ENCODE measurements at places on chromosomes 3 and 15.

DNA sequence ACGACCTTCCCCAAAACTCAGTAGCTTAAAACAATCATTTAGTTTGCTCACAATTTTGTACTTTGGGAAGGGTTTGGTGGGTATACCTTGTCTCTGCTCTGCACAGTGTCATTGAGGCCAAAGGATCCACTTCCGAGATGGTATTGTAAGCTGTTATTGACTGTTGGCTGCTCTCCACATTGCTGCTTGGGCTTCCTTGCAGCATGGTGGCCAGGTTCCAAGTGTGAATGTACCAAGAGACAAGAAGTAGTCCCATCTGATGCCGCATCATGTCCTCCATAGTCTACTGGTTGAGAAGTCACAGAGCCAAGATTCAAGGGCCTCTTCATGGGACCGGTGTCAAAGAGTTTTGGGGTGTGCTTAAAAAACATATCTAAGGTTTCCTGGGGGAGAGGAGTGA, 268.5 kb downstream of the PLCL2 start:
- no peak for DNase-seq

DNA sequence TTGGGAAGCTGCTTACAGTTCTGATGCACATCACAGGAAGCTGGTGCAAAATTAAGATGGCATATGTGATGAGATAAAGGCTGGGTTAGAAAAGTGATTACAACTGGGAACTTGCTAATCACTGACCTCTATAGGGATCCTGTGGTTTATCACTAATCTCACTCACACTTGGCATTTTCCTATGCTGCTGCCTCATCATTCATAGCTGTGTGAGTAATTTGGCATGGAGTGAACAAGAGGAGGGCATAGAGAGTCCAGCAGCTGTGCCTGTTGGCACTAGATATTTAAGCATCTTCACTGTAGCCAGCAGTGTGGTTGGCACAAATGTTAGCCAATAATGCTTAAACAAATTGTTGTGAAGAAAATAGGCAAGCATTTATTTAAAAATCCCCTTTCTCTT, 217.7 kb upstream of the CGNL1 start:
- DNase-seq: no peak

GRCh38 chr3:147411815-147412241, 2.7 kb downstream of the ZIC1 start:
- DNase-seq: no peak

DNA sequence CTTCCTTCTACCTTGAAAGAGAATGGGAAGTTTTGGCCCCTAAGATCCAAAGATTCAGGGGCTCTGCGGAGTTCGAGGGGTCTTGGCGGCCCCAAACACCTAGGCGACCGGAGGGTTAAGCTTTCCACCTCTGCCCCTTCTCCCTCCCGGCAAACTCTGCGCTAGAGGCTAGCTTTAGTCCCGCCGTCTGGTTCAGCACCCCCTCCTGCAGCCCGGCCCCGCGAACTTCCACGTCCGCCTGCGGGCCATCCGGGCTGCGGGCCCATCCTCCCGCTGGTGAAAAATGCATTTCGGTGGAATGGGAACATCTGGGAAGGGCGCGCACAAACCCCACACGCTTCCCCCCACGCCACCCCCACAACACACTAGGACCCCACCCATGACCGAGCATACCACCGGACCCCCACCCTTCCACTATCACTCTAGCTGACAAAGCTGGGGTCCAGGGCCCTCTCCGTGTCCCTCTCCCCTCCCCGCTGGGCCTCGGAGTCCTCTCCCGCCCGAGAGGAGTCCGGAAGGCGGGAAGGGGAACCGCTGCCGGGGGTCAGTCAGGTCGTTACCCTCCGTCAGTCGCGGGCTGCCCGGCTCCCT, 1.0 kb downstream of the SHOX2 start:
- no peak for DNase-seq

GRCh38 chr3:88574146-88574545, 424.4 kb downstream of the C3orf38 start:
- no peak for DNase-seq

- DNase-seq: no peak
These were observed 87.2 kb downstream of the MB21D2 start for GRCh38 chr3:192830291-192831110.

DNA sequence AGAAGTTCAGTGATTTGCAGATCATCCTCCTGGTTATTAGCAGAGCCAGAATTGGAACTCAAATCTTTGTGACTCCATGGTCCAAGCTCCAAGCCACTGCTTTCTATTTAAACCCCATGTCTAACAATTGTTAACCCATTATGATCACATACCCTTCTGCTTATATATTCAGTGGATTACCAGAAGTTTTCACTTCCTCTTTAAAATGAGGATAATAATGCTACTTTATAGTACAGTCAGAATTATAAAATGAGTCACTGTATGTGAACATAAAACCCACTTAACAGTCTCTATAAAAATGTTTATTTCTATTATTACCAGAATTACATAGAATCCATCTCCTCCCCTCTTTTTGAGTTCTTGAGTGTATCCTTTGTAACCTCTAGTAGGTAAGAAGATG, 550.7 kb upstream of the DPPA4 start:
- no peak for DNase-seq

- DNase-seq: no peak
These were observed 137.2 kb upstream of the RAD18 start for GRCh38 chr3:9100513-9100894.

- no peak for DNase-seq
These were observed 5.8 kb upstream of the PLA2G4D start for GRCh38 chr15:42100021-42100800.

GRCh38 chr15:47885920-47886319, 168.6 kb downstream of the SEMA6D start:
- no peak for DNase-seq

DNA sequence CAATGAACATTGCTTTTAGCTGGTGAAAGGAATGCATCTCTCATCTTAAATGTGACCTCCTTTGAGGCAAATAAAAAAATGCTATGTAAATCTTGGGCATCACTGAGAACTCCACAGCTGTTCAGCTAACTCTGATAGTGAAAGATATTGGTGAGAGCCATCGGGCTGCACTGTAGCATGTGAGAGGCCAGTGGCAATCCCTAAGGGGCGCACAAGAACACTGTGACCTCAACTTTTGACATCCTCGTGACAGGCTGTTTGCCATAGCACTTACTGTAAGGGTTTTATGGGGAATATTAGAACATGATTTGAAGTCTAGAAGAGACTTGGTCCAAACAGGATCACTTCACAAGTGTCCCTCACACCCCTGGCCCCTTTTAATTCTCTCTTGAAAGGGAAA, 697.9 kb downstream of the MCTP2 start:
- DNase-seq: no peak

- no peak for DNase-seq
These were observed 22.6 kb downstream of the GUCA1C start for GRCh38 chr3:108931035-108931434.

DNA sequence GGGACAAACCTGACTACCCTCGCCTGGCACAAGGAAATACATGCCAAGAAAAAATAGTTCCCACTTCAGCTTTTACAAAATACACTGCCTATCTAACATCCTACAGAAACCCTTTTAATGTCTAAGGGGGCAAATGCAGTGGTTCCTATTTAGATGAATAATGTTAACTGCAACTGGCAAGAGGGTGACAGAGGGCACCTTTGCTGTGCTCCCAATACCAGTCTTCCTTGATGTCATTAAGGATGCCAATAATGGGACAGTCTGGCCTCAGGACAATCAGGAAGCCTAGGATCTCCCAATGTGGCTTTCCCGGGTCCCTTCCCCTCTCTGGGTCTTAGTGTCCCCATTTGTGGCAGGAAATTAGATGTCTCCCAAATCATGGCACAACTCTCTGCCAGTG, 13.9 kb downstream of the CSRNP1 start:
- no peak for DNase-seq

GRCh38 chr3:61637088-61638051, 76.0 kb downstream of the PTPRG start:
- DNase-seq: no peak

GRCh38 chr3:184259878-184260723, 1.3 kb downstream of the CAMK2N2 start:
- peak; percentile 37 for DNase-seq

DNA sequence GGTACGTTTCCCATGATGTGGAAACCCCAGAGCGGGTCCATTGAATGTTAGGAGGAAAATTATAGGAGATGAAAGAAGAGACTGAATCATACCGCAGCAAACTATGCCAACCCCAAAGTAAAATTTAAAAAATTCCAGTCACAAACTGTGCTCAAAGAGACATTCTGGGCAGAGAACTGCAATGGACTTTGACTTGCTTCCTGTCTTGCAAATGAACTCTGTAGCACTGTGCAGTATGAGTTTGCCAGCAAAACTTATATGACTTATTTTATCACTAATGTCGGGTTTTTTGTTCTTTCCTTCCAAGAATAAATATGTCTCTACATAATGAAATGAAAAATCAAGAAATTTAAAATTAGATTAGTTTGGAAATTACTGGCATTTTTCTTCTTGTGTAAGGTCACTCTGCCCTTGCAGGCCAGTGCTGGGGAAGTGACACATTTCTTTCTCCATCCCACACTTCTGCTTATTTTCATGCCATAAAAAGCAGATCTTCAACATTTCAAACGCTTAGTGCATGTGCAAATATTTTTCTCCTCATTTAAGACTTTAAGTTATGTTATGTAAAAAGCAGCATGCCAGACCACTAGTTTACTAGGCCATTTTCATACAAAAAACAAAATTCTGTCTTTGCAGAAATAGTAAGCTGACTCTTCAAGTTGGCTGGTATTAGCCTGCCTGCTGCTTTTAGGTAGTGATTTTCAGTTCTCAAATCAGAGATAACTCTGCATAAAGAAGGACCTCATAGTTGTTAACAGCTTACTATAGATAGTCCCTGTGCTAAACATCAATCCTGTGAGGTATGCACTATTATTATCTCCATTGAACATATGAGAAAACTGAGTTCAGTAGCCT, 32.2 kb upstream of the SSR3 start:
- DNase-seq: no peak

DNA sequence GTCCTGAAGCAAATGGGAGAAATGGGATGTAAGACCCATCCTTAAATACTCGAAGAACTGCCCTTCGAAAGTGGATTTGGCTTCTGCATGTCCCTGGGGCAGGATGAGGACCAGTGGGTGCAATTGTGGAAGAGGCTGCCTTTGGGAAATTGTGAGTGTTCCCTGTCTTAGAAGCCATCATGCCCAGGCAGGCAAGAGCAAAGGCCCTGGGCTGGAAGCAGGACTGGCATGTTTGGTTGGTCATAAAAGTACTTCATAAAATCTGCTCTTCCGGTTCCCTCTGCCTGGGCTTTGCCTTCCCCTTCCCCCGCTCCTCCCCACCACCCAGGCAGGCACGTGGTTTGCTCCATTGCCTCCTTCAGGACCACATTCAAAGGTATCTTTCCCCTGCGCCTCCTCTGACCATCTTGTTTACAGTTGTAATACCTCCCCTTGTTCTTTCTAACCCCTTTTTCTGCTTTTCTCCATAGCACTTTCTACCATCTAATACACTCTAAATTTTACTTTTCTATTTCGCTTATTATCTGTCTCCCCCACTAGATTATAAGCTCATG, 8.3 kb downstream of the MINAR1 start:
- DNase-seq: no peak

GRCh38 chr3:138511945-138512344, 77.5 kb downstream of the ESYT3 start:
- no peak for DNase-seq

DNA sequence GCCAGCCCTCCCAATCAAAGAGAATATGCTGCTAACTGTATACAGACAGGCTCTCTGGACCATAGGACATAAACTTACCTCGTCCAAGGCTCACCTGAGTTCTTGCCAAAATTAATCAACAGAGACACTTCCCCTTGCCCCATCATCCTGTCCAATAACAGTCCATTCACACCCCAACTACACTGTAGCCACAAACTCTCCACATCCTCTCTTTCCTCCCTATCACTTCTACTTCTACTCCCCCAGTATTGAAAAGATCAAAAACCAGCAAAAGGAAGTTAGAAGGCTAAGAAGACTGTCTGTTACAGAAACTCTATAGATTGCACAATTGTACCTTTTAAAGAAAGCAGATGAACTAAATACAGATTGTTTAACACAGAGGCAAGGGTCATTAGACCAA, 133.5 kb upstream of the STT3B start:
- DNase-seq: no peak

DNA sequence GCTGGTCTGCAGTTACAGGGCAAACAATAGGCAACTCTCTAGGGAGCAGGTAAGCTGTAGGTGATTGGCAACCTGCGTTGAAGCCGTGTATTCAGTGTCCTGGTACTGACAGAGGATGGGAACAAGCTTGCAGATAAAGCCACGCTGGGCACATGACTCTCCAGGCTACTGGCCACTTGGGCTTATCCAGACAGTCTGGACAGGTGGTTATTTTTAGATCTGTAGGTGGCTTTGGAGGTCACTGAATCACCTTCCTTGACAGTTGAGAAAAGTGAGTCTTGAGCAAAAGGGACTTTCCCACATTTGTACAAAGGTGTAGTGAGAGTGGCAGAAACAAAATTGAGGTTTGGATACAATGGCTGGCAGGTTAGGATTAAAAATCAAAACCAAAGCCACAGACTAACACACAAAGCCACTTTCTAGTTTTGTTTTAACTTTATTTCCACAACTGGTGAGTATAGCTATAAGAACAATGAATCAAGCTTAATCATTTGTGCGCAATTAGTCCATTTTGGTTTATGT, 22.3 kb upstream of the IL1RAP start:
- peak; percentile 17 for DNase-seq

DNA sequence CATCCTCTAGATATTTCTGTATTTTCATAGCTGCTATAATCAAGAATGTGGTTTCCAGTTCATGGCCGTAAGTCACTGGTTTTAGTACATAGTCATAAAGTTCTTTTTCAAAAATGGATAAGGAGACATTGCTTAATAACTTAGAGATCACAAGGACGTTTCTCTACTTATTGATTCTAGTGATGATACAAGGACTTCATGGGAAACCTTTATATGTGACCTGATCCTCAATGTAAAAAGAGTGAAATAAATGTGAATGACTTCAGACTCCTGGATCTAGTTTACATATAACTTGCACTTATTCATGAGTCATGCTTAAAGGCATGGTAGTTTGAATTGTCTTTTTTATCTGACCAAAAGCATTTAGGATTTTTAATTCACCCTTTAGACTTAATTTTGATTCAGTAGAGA, 35.2 kb downstream of the TSC22D2 start:
- DNase-seq: no peak

GRCh38 chr3:68535782-68536181, 396.6 kb downstream of the TAFA4 start:
- DNase-seq: no peak

- DNase-seq: peak; percentile 78
These were observed 1.1 kb downstream of the VGLL4 start for GRCh38 chr3:11642431-11643191.

GRCh38 chr3:190728574-190729246, 133.8 kb downstream of the GMNC start:
- no peak for DNase-seq

- no peak for DNase-seq
These were observed 436.4 kb upstream of the KCNMB2 start for GRCh38 chr3:178099862-178100261.

GRCh38 chr3:148873977-148874376, 8.9 kb downstream of the CPA3 start:
- DNase-seq: no peak

GRCh38 chr15:74352393-74352910, 15.0 kb downstream of the CYP11A1 start:
- DNase-seq: no peak

- no peak for DNase-seq
These were observed 14.8 kb upstream of the SHISA5 start for GRCh38 chr3:48518638-48519276.

- DNase-seq: no peak
These were observed 40.8 kb downstream of the EOMES start for GRCh38 chr3:27681249-27681748.

- DNase-seq: no peak
These were observed 272.1 kb downstream of the UNC13C start for GRCh38 chr15:54250326-54250725.

GRCh38 chr15:67202991-67203390, 51.5 kb downstream of the AAGAB start:
- no peak for DNase-seq

Data from activated CD4-positive, alpha-beta T cell treated with anti-CD3 and anti-CD28 coated beads, Interleukin-2, amount 50 U/mL, for 48 hours (primary cell).